ENCODE measurements at places on chromosomes 1 and 21. TPM values are rescaled to one million over a fixed set of nuclear protein-coding genes. Genes with fewer than 3 reads are reported as not detected.

DNA sequence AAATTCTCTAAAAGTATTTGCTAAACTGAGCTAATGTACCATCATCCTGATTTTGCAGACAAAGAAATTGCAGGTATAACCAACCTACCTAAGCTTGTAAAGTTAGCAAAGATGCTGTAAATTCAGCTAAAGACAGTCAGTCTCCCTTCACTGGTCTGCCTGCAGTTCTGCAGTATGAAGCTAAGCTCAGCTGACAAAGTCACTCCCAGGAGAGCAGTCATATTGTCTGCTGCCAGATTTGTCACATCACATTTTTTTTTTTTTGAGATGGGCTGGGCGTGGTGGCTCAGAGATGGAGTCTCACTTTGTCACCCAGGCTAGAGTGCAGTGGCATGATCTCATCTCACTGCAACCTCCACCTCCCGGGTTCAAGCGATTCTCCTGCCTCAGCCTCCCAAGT lies 8.9 kb upstream of the CMPK1 start:
- DNase-seq, result no peak

DNA sequence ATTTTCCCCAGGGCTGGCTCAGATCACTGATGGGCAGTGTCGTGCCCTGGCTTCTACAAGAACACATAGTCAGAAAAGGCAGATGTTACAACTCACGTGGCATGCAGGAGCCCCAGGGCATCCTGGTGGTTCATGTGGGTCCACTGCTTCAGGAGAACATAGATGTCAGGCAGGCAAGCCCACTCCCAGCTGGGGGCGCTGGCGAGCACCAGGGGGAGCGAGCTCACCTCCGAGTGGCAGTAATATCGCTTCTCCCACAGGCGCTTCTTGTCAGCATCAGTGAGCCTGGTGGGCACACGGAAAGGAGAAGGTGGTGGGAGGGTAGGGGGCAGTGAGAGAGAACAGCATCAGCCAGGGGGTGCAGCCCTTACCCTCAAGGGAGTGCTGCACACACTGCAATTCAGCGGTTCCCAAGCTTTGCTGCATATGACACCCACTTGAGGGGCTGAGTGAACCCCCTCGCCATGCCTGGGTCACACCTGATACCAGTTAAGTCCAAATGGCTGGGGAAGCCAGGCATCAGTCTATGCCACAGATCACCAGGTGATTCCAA lies 34.3 kb upstream of the PPP1R15B start:
- DNase-seq, result peak; percentile 34

GRCh38 chr1:84913555-84913892 lies 20.5 kb upstream of the LPAR3 start:
- DNase-seq, result no peak

DNA sequence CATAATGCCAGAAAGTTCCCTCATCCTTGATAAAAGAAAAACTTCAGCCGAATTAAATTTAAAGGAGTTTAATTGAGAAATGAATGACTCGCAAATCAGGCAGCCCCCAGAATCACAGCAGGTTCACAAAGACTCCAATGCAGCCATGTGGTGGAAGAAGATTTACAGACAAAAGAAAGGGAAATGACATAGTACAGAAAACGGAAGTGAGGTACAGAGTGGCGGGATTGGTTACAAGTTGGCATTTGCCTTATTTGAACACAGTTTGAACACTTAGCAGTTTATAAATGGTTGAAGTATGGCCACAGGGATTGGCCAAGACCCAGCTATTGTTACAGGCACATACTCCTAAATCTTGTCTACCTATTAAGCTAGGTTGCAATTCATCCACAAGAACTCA lies 46.6 kb downstream of the HIVEP3 start:
- DNase-seq, result no peak

- no peak for DNase-seq
These were observed 122.8 kb upstream of the IPO9 start for GRCh38 chr1:201706109-201706508.

DNA sequence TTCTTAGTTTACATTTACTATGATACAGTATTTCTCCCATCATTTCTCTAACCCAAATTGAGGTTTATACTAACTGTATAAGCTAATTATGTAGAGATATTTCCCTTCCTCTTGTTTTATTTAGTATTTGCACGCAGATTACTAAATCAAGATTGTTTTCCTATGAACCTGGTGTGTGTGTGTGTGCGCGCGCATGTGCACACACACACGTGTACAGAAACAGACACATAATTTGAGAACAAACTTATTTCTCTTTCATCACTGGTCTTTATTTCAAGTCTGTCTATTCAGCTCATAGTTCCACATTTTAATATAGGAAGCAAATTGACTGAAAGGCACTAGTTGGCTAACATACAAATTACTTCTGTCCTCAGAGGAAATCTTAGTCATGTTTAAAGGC lies 19.7 kb upstream of the COL24A1 start:
- DNase-seq, result no peak

DNA sequence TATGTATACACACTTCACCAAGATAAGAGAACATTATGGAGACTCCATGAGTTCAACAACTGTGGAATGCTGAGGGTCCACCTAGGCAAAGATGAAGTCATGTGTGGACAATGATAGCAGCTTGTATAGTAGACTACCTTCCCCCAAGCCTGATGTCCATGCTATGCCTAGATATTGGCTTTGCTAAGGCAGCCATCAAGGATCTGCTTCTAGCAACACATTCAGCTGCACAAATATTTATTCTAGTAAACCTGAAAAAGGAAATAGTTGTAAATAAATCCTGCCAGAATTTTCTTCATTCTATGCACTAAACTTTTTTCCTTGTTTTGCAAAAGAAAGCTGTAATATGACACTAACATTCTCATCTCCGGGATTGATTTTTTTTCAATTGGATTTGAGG lies 7.0 kb upstream of the LPAR3 start:
- DNase-seq, result no peak

DNA sequence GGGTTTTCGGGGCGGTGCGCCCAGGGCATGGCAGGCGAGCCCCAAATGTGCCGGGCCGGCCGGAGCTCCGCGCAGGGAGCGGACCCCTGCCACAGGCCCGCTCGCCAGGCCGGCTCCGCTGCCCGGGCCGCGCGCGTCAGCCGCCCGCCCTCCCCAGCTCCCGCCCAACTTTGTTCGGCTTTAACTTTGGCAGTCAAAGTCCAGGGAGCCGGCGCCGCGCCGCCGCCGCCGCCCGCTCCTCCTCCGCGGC lies 488 bp downstream of the SLC35D1 start:
- DNase-seq, result peak; percentile 55

- no peak for DNase-seq
These were observed 36.4 kb downstream of the HS2ST1 start for GRCh38 chr1:86950712-86951419.

- DNase-seq, result no peak
These were observed 180.3 kb downstream of the FAF1 start for GRCh38 chr1:50779801-50780200.

The SPATA21 gene
- total RNA-seq, result not detected

The CYP4A11 gene
- not detected for total RNA-seq

The FMO4 gene
- total RNA-seq, result 3.6 TPM

The CYP4A22 gene
- not detected for total RNA-seq

The AGPAT3 gene
- total RNA-seq, result 72.4 TPM

The GJA9 gene
- total RNA-seq, result not detected
